ENCODE measurements at places on chromosomes 4 and X.

GRCh38 chr4:10659251-10659650 lies 25.3 kb downstream of the CLNK start:
- DNase-seq = no peak

GRCh38 chr4:183333202-183333601 lies 11.0 kb upstream of the CLDN24 start:
- no peak for DNase-seq

DNA sequence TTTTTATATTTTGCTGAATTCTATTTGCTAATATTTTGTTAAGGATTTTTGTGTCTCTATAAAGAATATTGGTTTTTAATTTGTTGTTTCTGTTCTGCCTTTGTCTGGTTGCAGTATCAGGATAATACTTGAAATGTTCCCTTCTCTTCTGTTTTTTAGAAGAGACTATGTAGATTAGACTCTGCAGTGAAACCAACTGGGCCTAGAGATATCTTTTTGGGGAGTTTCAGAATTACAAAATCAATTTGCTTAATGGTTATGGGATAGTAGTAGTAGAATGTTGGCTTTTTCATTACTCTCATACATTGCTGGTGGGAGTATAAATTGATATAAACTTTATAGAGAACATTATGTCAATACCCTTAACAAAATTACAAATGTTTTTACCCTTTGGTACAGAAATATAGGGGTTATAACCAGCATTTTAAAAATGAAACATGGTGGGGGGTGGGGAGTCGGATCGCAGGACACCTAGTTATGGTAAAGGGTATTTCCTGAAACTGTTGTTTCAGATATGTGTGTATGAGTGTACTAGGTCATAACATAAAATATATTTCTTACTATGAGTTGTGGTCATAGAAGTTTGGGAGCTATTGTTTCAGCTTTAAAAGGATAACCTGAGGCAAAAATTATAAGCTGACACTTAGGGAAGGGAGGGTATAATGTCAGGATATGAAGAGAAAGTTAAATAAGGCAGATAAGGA lies 29.0 kb downstream of the CLOCK start:
- DNase-seq = no peak

- no peak for DNase-seq
Measured at GRCh38 chr4:16227462-16227868, 1.2 kb upstream of the TAPT1 start.

DNA sequence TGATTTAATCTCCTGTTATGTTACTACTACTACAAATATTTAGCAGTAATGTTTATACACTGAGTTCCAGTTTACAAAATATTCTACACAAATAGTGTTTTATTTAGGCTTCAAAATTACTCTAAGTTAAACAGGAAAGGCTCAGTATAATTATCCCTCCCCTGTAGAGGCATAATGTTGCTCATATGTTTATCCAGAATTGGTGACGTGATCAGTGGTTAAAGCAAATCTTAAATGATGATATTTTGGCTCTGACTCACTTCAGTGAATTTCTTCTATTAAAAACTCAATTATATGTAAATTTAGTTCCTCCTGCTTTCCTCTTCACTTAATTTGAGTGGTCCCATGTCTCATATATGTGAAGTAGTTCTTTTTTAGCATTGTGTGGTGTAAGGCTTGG lies 438.5 kb downstream of the ADGRL3 start:
- no peak for DNase-seq

Measured in NCI-H774 (cell line).